Type B pancreatic cell (in vitro differentiated cells): ENCODE measurements at places on chromosomes 12 and 14.

DNA sequence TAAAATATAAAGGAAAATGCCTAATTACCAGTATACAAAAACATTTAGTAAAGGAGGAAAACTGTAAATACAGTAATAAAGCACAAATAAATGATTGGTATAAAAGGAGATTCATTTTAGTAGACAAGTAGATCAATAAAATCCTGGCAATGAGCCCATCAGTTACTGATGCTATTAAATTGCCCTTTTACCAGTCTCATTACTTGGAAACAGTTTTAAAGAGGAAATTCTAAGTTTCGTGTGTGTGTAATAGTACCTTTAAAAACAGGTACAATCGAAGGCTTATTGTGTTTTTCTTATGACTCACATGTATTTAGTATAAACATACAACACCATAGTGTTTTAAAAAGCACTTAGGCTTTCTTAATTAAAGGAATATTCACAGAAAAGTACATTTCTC lies 46.4 kb upstream of the SYT10 start:
- H3K4me1 ChIP-seq, result no peaks in the 10 kb centered on the region
- no peak for DNase-seq
- no peak overlapping the region for H3K4me3 ChIP-seq
- H3K36me3 ChIP-seq, result no peaks in the 10 kb centered on the region

DNA sequence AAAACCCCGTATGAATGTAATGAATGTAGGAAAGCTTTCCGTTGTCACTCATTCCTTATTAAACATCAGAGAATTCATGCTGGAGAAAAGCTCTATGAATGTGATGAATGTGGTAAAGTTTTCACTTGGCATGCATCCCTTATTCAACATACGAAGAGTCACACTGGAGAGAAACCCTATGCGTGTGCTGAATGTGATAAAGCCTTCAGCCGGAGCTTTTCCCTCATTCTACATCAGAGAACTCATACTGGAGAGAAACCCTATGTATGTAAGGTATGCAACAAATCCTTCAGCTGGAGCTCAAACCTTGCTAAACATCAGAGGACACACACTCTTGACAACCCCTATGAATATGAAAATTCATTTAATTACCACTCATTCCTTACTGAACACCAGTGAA lies 23.8 kb downstream of the ZNF891 start:
- peaks cover 85% of the 10 kb centered on the region for H3K36me3 ChIP-seq
- H3K27me3 ChIP-seq, result no peaks in the 10 kb centered on the region
- no peak overlapping the region for H3K27ac ChIP-seq
- DNase-seq, result no peak
- H3K4me1 ChIP-seq, result no peaks in the 10 kb centered on the region

- no peaks in the 10 kb centered on the region for H3K27me3 ChIP-seq
- H3K4me1 ChIP-seq, result peaks cover 15% of the 10 kb centered on the region
- no peaks in the 10 kb centered on the region for H3K36me3 ChIP-seq
- H3K4me3 ChIP-seq, result no peak overlapping the region
- no peak for DNase-seq
Observed at GRCh38 chr14:99329711-99330315, 57.8 kb upstream of the BCL11B start.

DNA sequence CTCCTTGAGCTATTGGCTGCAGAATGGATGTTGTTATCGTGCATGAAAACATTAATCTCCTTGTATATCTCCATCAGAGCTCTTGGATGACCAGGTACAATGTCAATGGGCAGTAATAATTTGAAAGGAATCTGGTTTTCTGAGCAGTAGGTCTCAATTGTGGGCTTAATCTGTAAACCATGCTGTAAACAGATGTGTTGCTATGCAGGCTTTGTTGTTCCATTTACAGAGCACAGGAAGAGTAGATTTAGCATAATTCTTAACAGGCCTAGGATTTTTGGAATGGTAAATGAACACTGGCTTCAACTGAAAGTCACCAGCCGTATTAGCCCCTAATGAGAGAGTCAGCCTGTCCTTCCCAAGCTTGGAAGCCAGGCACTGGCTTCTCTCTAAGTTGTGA lies 50.4 kb downstream of the ATG14 start:
- no peaks in the 10 kb centered on the region for H3K4me1 ChIP-seq
- DNase-seq, result no peak
- no peak overlapping the region for H3K4me3 ChIP-seq
- peaks cover 20% of the 10 kb centered on the region for H3K36me3 ChIP-seq

DNA sequence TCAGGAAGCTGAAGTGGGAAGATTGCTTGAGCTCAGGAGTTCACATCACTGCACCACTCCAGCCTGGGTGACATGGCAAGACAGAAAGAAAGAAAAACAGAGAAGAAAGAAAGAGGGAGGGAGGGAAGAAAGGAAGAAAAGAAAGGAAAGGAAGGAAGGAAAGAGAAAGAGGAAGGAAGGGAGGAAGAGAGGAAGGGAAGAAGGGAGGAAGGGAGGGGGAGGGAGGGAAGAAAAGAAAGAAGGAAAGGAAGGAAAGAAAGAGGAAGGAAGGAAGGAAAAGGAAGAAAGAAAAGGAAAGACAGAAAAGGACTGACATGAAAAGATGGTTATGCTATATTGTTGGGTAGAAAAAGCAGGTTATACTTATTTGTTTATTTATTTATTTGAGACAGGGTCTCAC lies 3.9 kb downstream of the GLTP start:
- H3K4me1 ChIP-seq, result peaks cover 57% of the 10 kb centered on the region
- peak overlapping the region; percentile 79 for H3K4me3 ChIP-seq
- H3K36me3 ChIP-seq, result peaks cover 2% of the 10 kb centered on the region
- H3K27ac ChIP-seq, result peak overlapping the region; percentile 96

DNA sequence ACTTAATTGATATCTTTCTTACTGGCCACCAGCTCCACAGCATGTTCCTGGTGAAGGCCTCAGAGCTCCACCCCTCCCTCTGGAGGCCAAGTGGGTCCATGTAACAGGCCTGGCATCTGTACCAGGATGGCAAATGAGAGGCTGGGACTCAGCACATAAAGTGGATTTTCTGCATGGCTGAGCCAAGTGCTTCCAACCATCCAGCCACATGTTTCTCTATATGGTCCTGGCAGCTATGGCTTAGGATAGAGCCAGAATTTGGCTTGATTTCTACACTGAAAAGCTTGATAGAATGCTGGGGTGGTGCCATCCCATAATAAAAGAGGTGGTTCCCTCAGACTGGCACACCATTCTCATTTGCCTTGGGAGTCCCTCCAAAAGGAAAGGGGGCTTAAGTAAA lies 94.1 kb downstream of the PAX9 start:
- H3K27ac ChIP-seq, result peak overlapping the region; percentile 14
- no peak overlapping the region for H3K4me3 ChIP-seq
- peaks cover 3% of the 10 kb centered on the region for H3K36me3 ChIP-seq
- peaks cover 3% of the 10 kb centered on the region for H3K27me3 ChIP-seq
- peaks cover 4% of the 10 kb centered on the region for H3K4me1 ChIP-seq

DNA sequence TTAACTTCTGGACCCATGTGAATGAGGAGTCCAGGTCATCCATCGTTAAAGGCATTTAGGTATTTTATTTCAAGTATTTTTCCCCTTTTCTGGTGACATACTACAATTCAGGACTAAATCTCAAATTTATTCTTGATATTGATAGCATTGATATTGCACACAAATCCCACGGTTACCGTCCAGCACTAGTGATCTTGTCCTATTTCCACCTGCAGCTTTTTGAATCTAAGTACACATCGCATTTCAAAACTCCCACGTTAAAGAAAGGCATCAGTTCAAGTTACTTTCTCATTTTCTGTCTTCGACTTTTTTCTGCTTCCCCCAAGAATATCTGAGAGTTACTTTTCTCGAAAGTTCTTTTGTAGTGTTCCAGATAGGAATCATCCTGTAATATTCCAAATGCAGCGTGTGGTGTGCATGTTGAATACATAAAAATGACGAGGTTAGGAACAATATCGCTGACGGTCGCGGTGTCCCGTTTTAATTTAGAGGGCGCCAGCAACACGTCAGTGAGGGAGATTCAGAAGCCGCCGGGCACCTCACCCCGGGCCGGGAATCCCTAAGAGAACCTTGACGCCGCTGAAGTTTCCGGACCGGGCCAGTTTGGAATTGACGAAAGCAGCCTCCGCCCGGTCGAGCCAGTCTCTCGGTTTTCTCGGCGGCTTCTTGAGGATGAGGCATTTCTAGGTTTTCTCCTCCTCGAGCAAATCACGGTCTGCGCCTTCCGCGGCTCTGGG lies 569 bp upstream of the RGS6 start:
- peak overlapping the region; percentile 66 for H3K4me3 ChIP-seq
- peaks cover 57% of the 10 kb centered on the region for H3K27me3 ChIP-seq
- H3K36me3 ChIP-seq, result peaks cover 3% of the 10 kb centered on the region
- peaks cover 16% of the 10 kb centered on the region for H3K4me1 ChIP-seq

GRCh38 chr12:100075598-100075997 lies 67.1 kb downstream of the BLTP3B start:
- DNase-seq, result no peak
- H3K36me3 ChIP-seq, result peaks cover 41% of the 10 kb centered on the region
- no peak overlapping the region for H3K27ac ChIP-seq
- no peak overlapping the region for H3K4me3 ChIP-seq
- no peaks in the 10 kb centered on the region for H3K27me3 ChIP-seq

DNA sequence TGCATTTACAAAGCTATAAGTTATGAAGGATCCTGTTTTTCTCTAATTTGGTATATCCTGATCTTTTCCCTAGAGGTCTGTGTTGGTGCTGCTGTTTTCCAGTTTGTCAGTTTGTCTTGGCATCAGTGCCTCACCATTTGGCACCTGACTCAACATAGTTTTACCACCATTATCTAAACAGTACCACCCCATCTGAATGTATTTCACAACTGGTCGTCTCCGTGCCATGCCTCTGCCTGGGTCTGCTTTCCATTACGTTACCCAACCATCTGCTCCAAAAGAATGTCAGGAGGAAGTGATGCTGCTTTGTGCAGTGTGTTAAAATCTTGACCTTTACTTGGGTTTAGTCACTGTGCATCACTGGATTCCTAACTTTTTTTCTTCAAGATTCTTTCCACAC lies 129.3 kb upstream of the RASSF8 start:
- peaks cover 9% of the 10 kb centered on the region for H3K4me1 ChIP-seq
- no peaks in the 10 kb centered on the region for H3K36me3 ChIP-seq
- no peak overlapping the region for H3K27ac ChIP-seq
- H3K4me3 ChIP-seq, result no peak overlapping the region

- H3K4me1 ChIP-seq, result no peaks in the 10 kb centered on the region
- no peak overlapping the region for H3K4me3 ChIP-seq
- no peaks in the 10 kb centered on the region for H3K27me3 ChIP-seq
Observed at GRCh38 chr12:63826006-63826585, 18.4 kb upstream of the SRGAP1 start.

DNA sequence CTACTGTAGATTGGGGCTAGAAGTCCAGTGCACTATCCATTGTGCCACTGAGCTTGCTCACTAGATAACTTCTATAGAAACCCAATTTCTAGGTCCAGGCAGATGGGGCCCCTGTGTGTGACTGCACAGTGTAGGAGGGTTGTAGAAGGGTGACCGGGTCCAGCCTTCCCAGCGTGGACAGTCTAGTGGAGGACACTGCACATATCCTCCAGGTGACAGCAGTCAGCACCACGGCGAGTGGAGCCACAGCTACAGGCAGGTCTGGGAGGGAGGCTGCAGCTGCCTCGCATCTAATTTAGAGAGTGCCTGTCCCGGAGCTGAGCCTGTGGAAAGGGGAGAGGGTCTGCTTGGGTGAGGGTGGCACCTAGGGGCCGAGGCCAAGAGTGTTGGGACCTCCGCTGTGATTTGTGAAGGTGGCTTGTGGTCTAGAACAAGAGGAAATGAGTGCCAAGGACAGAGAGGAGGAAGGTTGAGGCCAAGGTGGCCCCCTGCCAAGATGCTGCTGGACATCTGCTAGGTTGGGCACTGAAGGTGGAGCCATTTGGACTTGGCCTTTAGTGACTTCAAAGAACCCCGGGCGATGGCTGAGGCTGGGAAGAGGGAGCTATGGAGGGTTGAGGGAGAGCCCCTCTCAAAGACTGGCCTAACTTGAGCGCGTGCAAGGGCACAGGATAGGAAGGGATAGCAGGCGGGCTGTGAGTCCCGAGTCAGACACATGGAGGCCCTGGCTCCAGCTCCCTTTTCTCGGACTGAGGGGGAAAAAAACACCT lies 46.0 kb upstream of the TRAF3 start:
- H3K36me3 ChIP-seq, result peaks cover 13% of the 10 kb centered on the region
- no peaks in the 10 kb centered on the region for H3K4me1 ChIP-seq
- DNase-seq, result peak; percentile 25
- no peaks in the 10 kb centered on the region for H3K27me3 ChIP-seq

DNA sequence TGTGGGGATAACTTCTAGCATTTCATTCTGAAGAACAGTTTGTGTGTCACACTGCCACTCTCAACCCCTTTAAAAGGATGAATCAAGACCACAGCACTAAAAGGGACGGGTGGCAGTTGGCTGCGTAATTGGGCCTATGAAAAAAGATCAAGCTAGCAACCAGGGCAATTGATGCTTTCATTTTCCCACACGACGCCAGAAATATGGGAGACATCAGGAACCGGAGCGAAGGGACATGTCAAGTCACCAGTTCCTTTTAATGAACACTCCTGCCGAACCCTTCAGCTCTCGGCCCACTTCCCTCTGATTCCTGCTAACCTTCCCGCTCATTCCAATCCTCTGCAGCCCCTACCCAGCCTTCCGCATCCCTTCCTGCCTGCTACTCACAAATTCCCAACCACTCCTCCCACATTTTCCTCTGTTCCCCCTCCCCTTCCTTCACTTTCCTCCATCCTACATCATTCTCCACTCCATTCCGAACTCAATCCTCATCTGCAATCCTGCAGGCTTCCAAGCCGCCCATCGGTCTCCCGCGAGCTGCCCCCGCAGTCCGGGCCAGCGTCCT lies 753 bp downstream of the CSRNP2 start:
- H3K27ac ChIP-seq, result peak overlapping the region; percentile 95
- H3K36me3 ChIP-seq, result peaks cover 7% of the 10 kb centered on the region
- no peak for DNase-seq
- H3K4me3 ChIP-seq, result peak overlapping the region; percentile 100
- no peaks in the 10 kb centered on the region for H3K27me3 ChIP-seq

GRCh38 chr12:96329545-96329944 lies 70.7 kb downstream of the CDK17 start:
- no peaks in the 10 kb centered on the region for H3K27me3 ChIP-seq
- peaks cover 15% of the 10 kb centered on the region for H3K36me3 ChIP-seq
- H3K4me3 ChIP-seq, result no peak overlapping the region
- DNase-seq, result no peak
- H3K4me1 ChIP-seq, result no peaks in the 10 kb centered on the region

- H3K36me3 ChIP-seq, result peaks cover 45% of the 10 kb centered on the region
- DNase-seq, result no peak
- no peaks in the 10 kb centered on the region for H3K27me3 ChIP-seq
- H3K4me3 ChIP-seq, result peak overlapping the region; percentile 78
Observed at GRCh38 chr14:44966601-44967336, 4.8 kb downstream of the TOGARAM1 start.

- H3K4me1 ChIP-seq, result peaks cover 14% of the 10 kb centered on the region
- no peak overlapping the region for H3K27ac ChIP-seq
Observed at GRCh38 chr12:16610001-16610585, 4.1 kb upstream of the LMO3 start.

- no peak for DNase-seq
- H3K27me3 ChIP-seq, result peaks cover 11% of the 10 kb centered on the region
- no peak overlapping the region for H3K4me3 ChIP-seq
- no peak overlapping the region for H3K27ac ChIP-seq
- H3K4me1 ChIP-seq, result peaks cover 13% of the 10 kb centered on the region
- H3K36me3 ChIP-seq, result no peaks in the 10 kb centered on the region
Observed at GRCh38 chr14:36256126-36256801, 64.2 kb downstream of the MBIP start.

GRCh38 chr14:46653031-46653755 lies 1.6 kb upstream of the RPL10L start:
- no peaks in the 10 kb centered on the region for H3K4me1 ChIP-seq
- no peak overlapping the region for H3K4me3 ChIP-seq
- H3K27ac ChIP-seq, result no peak overlapping the region
- no peak for DNase-seq
- no peaks in the 10 kb centered on the region for H3K27me3 ChIP-seq
- no peaks in the 10 kb centered on the region for H3K36me3 ChIP-seq

- no peaks in the 10 kb centered on the region for H3K27me3 ChIP-seq
- peak within 1 kb of the TSS; percentile 90 for H3K4me3 ChIP-seq
- no peaks in the 10 kb centered on the region for H3K36me3 ChIP-seq
- no peak for DNase-seq
- peak within 1 kb of the TSS; percentile 88 for H3K27ac ChIP-seq
Observed at GRCh38 chr14:102776761-102777710, at the start of gene TRAF3. TRAF3 (plus strand) TSS chr14:102777449; CDS start chr14:102870202, 92,753 bp downstream.
